Stimulated activated CD8-positive, alpha-beta memory T cell treated with anti-CD3 and anti-CD28 coated beads, Interleukin-4, amount 100 ng/mL, for 1 hour (primary cell): ENCODE measurements at places on chromosomes 1 and 21.

DNA sequence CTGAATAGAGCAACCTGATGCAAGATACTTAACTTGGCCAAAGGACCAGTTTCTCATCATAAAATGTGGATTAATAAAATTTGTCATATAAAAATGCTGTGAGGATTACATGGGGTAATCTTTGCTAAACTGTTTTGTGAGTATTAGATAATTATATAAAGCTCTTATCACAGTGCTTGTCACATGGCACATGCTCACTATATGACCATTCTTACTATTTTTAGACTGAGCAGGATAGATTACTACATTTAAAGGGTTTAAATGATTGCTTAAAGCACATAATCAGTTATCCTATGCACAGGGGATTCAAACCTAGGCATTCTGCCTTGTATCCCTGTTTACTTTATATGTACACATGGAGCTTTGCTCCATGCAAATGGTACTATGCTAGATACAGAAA is 82.9 kb upstream of the COL24A1 start:
- no peak for DNase-seq

GRCh38 chr21:29312981-29313380 is 14.3 kb downstream of the BACH1 start:
- DNase-seq: no peak

DNA sequence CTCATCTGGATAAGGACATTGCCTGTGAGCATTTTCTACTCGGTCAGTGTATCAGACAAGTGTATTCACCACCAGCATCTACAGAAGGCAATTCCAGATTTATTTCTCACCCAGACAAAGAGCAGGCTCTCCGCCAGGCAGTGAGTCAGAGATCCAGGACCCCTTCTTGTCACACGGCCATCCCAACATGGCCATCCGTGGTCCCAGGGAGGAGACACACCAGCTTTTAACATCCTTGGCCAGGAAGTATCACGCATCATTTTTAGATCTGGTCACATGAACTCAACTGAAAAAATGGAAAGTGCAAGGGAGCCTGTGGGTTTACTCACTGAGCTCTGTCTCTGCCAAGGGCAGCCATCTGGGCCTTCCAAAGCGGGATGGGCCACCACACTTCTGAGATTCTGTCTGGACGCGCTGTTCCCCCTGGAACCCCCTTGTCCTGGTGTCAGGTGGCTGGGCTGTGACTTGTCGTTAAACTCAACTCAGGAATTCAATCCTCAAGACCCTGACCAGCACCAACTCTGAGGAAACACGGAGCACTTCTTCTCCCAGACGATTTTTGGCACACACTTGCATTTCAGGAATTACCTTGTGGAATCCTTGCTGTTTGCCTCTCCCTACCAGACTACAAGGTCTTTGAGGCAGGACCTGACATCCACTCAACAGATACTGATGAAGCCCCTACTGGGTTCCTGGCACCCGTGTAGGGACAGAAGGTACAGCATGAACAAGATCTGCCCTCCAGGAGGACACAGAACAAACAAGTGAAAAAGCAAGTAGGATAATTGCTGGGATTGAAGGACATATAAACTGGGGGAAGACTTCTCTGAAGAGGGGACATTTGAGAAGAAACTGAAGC is 21.6 kb upstream of the CCSAP start:
- no peak for DNase-seq

GRCh38 chr1:61332796-61333195 is 250.4 kb downstream of the NFIA start:
- DNase-seq: no peak

GRCh38 chr1:45272913-45273371 is 53.8 kb upstream of the HPDL start:
- no peak for DNase-seq

- no peak for DNase-seq
Observed at GRCh38 chr1:186915555-186915954, 86.8 kb downstream of the PLA2G4A start.

GRCh38 chr1:200131551-200132125 is 104.1 kb downstream of the NR5A2 start:
- DNase-seq: no peak

- no peak for DNase-seq
Observed at GRCh38 chr1:183580281-183580682, 10.0 kb downstream of the NCF2 start.

DNA sequence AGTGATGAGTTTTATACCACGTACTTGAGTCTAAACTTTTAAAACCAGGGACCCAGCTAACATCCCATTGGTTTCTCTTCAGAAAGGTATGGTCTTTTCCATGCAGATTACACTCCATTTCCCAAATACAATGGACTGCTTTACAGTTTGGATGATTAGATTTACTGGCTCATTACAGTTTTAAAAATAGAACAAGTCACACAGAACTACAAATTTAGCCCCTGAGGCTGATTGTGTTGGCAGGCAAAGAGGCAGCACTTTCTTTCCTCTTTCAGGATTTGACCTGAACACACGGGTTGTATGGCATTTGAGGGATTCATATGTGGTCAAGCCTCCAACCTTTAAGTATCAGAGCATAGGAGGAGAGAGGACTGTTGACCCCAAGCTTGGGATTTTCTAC is 21.8 kb upstream of the VTCN1 start:
- no peak for DNase-seq

- no peak for DNase-seq
Observed at GRCh38 chr1:21821385-21822019, 9.4 kb downstream of the LDLRAD2 start.

DNA sequence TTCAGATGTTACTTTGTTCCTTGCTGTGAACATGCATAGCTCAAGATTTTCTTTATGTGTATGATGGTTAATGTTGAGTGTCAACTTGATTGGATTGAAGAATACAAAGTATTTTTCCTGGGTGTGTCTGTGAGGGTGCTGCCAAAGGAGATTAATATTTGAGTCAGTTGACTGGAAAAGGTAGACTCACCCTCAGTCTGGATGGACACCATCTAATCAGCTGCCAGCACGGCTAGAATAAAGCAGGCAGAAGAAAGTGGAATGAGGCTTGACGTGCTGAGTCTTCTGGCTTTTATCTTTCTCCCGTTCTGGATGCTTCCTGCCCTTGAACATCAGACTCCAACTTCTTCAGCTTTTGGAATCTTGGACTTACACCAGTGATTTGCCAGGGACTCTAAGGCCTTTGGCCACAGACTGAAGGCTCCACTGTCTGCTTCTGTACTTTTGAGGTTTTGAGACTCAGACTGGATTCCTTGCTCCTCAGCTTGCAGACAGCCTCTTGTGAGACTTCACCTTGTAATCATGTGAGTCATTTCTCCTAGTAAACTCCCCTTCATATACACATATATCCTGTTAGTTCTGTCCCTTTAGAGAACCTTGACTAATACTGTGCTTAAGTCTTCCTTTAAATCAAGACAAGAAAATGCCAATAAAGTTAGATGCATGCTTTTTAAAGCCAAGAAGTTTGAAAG is 626.6 kb downstream of the KCNT2 start:
- DNase-seq: no peak

- DNase-seq: no peak
Observed at GRCh38 chr1:191695865-191696264, 462.4 kb upstream of the RGS18 start.

GRCh38 chr1:997713-997992 is 2.2 kb downstream of the HES4 start:
- no peak for DNase-seq

GRCh38 chr21:21216047-21216446 is 217.8 kb downstream of the NCAM2 start:
- DNase-seq: no peak

DNA sequence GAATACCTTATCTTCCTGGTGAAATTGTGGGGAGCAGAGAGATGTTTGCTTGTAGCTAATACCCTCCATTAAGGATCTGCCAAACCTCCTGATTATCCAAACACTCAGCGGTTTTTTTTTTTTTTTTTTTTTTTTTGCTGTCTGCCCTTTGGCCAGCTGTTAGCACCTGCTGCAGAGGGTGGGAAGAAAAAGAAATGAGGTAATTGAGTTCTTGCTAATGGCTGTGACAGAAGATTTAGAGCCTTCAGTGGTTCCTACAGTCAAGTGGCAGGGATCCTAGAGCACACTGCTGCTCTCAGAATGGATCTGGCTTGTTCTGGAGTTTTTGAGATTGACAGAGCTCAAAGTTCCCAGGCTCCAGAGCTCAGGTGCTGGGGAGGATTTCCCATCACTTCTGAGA is 342.5 kb downstream of the DISC1 start:
- no peak for DNase-seq

DNA sequence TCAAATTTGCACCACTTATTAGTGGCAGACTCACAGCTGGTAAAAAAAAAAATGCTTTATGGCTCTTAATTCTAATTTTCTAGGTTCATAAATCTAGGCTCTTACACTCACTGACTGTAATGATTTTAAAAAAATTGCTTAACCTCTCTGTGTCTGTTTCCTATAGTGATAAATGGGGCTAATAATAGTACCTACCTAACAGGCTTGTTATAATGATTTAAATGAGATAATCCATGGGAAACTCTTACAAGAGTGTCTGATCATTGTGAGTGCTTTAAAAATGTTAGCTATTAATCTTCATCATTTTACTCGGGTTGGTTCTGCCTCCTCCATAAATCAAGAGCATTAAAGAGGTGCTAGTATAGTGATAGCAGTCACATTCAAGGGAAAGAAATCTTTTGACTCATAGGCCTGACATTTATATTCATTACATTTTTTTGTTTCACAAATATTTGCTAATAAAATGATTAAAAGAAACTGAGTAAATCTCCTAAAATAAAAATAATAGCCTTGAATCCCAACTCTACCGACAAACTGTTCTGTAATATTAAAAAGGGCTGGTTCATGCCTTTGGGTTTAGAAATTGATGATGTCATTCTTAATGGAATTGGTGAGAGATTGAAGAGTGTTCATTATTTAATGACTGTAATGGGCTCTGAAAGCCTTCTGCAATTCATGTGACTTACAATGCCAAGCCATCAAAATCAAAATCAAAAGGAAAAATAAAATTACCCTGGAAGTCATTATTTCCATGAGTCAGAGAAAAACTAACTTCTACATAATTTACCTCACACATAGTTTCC is 93.9 kb upstream of the PALMD start:
- DNase-seq: no peak

DNA sequence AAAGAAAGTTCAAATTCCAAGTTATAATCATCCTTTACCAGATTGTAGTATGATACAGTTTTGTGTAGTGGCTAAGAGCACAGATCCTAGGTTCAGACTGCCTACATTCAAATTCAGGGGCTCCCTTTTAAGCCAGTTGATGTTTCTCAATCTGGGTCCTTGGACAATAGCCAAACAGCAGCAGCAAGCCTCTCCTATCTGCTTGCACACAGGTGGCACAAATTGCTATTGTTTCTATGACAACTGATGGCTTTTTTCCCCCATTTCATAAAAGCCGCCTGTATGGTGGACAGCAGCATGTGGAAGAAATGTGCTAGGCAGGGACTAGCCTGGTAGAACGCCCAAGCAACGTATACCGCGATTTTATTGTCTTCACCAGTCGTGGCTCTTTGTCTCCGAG is 76.5 kb downstream of the S1PR1 start:
- DNase-seq: no peak

GRCh38 chr1:37704966-37705365 is 12.7 kb downstream of the CDCA8 start:
- DNase-seq: no peak

DNA sequence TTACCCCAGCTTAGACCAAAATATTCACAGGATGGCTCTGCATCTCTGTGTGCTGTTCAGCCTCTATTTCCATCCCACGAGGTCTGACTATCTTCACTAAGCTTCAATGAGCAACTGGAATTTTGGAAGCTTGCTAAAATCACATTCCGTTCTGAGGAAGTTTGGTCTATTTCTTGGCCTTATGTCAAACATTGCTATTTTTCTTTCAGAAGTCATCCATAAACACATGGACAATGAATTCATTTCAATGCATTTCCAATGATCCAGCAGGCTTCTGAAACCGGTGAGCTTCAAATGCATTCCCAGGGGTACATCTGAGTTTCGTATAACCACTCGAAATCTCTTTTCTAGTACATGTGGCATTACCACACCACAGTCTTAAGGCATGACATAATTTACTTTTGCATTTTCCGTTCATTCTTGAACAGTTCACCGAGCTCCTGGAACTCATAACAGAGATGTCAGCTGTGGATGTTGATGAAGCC is 294.1 kb upstream of the KAZN start:
- DNase-seq: no peak

GRCh38 chr1:212622906-212623305 is 14.3 kb downstream of the ATF3 start:
- DNase-seq: no peak

GRCh38 chr1:225341642-225342041 is 86.2 kb downstream of the LBR start:
- DNase-seq: no peak

GRCh38 chr1:29855561-29856160 is 619.3 kb downstream of the PTPRU start:
- DNase-seq: no peak

DNA sequence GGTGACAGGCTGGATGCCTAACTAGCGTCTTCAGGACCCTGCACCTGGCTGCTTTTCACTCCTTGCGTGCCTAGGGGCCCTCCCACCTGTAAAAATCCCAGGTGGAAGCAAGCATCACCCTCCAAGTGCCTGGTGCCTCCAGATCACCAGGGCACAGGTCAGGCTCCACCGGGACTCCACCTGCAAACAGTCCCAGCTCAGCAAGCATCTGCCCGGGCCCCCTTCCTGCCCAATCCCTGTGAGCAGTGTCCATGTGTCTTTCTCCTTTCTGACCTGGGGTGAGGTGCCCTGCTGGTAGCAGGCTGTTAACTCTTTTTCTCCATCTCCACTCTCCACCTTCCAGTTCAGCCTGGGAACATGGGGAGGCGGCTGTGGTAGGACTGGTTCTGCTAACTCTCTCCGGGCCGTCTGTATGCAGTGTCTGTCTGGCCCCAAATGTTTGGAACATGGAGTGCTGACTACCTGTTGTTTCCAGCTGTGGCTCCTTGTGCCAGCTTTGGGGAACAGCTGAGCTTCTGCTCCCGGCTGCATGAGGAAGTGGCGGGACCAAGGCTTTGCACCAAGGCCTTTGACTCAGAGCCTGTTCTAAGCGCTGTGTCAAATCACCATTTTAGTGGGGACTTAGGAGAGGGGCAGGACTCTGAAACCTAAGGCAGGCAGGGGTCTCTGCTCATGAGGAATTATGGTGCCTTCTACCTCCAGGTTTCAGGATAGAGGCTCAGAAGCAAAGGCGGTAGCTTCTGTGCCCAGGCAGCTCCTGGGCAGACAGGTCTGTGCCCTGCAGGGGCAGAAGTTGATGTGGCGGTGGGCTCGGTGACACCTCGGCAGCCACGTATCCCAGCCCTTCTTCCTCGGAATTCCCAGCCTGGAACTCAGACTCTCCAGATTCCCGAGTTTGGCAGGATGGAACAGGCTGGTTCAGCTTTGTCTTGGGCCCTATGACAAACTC is 5.5 kb downstream of the GPR137B start:
- no peak for DNase-seq

GRCh38 chr1:168321945-168322344 is 41.3 kb downstream of the TBX19 start:
- DNase-seq: no peak

- no peak for DNase-seq
Observed at GRCh38 chr1:171142416-171143385, 42.4 kb upstream of the FMO2 start.

DNA sequence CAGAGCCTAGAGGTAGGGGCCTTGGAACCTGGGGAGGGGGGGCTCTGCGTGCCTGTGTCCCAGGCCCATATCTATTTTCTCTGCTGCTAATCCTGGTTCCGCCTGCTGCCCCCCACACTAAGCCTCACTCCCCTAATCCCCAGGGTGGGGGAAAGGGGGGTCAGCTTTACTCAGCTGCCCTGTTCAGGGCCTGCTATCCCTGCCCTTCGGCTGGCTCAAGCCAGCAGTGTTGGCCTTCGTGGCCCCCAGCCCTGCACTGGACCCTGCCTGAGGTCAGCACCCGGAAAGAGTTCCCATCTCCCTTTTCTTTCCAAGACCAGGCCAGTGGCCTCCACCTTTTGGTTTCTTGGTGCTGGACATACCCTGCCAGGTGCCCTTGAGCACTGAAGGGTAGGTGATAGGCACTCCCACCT is 8.4 kb downstream of the ZBTB7B start:
- DNase-seq: no peak
